ENCODE measurements at places on chromosomes 3 and 15.

DNA sequence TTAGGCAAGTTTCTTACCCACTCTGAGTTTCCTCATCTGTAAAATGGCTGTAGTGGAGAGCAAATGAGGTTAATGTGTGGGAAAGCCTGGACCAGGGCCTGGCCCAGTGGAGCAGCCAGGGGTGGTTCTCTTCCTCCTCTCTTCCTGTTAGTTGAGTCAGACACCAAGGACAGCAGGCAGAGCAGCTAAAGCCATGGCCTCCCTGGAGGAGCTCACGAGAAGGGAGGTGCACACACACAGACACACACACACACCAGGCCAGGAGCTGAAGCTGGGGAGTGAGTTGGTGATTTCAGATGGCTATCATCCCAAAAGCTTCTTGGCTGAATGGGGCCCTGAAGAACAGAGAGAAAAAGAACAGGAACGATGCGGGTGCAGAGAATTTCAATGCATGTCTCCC lies 33.2 kb upstream of the TSPAN3 start:
- H3K27ac ChIP-seq = peak overlapping the region; percentile 25
- H3K27me3 ChIP-seq = no peaks in the 10 kb centered on the region
- peaks cover 14% of the 10 kb centered on the region for H3K4me1 ChIP-seq
- no peak for DNase-seq
- no peak overlapping the region for H3K4me3 ChIP-seq

GRCh38 chr3:111070772-111071256 lies 802 bp upstream of the NECTIN3 start:
- peaks cover 25% of the 10 kb centered on the region for H3K4me1 ChIP-seq
- peak overlapping the region; percentile 90 for H3K4me3 ChIP-seq
- no peaks in the 10 kb centered on the region for H3K36me3 ChIP-seq
- no peak for DNase-seq

GRCh38 chr3:33093847-33094246 lies 3.1 kb downstream of the GLB1 start:
- H3K36me3 ChIP-seq = peaks cover 22% of the 10 kb centered on the region
- peaks cover 15% of the 10 kb centered on the region for H3K4me1 ChIP-seq
- no peak overlapping the region for H3K27ac ChIP-seq

GRCh38 chr3:156180077-156180476 lies 59.7 kb downstream of the KCNAB1 start:
- no peak for DNase-seq
- H3K36me3 ChIP-seq = no peaks in the 10 kb centered on the region
- no peaks in the 10 kb centered on the region for H3K27me3 ChIP-seq
- H3K27ac ChIP-seq = no peak overlapping the region
- H3K4me1 ChIP-seq = no peaks in the 10 kb centered on the region

GRCh38 chr3:123378409-123378915 lies 70.4 kb downstream of the ADCY5 start:
- no peaks in the 10 kb centered on the region for H3K36me3 ChIP-seq
- H3K27ac ChIP-seq = peak overlapping the region; percentile 91
- H3K4me3 ChIP-seq = no peak overlapping the region

DNA sequence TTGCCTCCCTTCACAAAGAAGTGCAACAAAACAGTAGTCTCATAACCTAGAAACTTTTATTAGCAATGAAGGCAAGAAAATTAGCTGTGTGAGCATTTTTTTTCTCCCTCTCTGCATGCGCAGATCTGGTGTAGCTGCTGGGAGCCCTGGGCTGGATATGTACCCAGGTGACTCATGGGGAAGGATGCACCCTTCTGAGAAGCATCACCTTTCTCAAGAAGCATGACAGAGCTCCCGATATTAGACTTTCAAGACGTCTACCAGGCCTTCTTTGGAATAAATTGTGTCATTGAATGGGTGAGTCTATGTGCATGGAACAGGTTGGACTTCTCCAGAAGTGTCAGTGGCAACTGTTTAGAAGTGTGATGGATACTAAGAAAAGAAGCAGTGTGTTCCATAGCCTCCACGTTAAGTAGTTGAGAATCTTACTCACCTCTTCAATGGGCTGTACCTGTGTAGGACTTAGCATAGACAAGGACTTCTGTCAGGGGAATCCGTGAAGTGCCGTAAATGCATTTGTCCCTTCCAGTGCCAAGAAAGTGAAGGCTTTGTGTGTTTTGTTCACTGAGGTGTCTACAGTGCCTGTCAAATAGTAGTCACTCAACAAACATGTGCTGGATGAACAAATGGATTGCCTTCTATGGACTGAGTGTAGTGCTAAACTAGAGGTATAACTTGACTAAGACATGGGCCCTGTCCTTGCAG lies 47.7 kb upstream of the RASGRP1 start:
- H3K27me3 ChIP-seq = no peaks in the 10 kb centered on the region
- no peaks in the 10 kb centered on the region for H3K36me3 ChIP-seq
- H3K27ac ChIP-seq = no peak overlapping the region
- no peak overlapping the region for H3K4me3 ChIP-seq
- no peak for DNase-seq

DNA sequence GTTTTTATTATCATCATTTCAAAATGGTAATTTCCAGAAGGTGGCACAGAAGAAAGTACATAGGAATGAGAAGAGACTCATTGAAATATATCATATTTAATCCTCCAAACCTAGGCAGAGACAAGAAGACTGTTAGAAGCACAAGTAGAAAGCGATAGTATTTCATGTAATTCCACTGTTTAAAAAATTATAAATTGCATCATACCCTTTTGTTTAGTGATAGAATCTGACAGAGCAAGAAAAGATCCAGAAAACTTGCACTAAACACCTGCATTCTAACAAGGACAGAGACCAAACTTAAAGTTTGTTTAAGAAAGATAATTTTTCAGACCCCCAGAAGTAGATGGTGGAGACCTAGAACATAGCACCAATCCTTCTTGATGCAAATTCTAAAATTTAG lies 56.9 kb upstream of the CD96 start:
- H3K36me3 ChIP-seq = no peaks in the 10 kb centered on the region
- no peak for DNase-seq
- no peak overlapping the region for H3K27ac ChIP-seq
- H3K4me3 ChIP-seq = no peak overlapping the region

GRCh38 chr3:195908694-195909581 lies 587 bp upstream of the TNK2 start:
- H3K27me3 ChIP-seq = no peaks in the 10 kb centered on the region
- DNase-seq = peak; percentile 35
- H3K4me1 ChIP-seq = peaks cover 4% of the 10 kb centered on the region
- peak overlapping the region; percentile 49 for H3K27ac ChIP-seq
- no peaks in the 10 kb centered on the region for H3K36me3 ChIP-seq

DNA sequence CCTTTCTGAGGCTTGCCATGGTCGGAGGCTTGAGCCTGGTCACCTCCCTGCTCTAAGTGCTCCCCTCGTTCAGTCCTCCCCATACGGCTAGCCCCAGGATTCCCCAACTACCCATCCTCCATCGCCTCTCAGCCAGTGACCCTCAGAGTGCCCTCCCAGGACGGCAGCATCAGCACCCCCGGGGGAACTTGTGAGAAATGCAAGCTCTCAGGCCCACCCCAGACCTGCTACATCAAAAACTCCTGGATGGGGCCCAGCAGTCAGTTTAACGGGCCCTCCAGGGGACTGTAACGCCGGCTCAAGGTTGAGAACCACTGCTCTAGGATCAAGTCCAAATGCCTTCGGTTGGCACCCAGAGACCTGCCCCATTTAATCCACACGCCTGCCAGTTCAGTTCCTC lies 6.9 kb downstream of the ADAMTS17 start:
- H3K36me3 ChIP-seq = no peaks in the 10 kb centered on the region
- H3K27ac ChIP-seq = no peak overlapping the region
- H3K4me1 ChIP-seq = no peaks in the 10 kb centered on the region
- no peak overlapping the region for H3K4me3 ChIP-seq
- no peak for DNase-seq

DNA sequence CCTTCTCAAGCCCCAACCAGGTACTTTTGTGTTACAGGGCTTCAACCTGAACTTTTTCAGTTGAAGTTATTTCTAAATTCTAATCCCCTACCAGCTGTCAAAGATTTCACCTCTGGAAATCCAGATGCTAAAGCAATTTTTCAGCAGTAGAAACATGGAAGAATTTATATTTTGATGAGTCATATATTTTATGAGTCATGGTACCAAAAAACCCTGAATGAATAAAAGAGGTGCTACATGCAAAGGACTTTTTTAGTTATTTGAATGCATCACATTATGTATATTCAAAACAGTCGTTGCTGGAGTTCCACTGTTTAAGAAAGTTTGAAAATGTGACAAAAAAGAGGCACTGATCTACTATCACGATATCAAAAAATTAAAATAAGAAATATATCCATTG lies 96.0 kb upstream of the ZNF385D start:
- no peaks in the 10 kb centered on the region for H3K36me3 ChIP-seq
- H3K27ac ChIP-seq = no peak overlapping the region
- DNase-seq = no peak
- H3K4me1 ChIP-seq = no peaks in the 10 kb centered on the region
- H3K27me3 ChIP-seq = no peaks in the 10 kb centered on the region

DNA sequence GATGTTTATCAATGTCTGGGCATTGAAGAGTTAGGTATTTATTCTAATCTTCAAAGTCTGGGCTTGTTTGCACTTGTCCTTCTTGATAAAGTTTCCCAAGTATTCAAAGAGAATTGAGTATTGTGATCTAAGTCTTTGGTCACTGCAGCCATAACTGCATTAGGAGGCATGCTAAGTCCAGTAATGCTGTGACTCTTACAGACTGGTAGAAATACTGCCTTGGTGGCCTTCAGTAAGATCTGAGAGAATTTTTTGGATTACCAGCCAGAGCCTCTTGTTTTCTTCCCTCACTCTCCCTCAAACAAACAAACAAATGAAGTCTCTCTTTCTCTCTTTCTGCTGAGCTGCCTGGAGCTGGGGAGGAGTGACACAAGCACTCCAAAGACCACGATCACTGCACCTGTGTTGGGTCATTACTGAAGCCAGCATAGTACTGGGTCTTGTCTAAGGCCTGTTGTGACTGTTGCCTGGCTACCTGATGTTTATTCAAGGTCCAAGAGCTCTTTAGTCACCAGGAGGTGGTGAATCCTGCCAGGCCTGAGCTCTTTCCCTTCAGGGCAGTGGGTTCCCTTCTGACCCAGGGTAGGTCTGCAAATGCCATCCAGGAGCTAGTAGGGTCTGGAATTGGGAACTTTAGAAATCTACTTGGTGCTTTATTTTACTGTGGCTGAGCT lies 14.8 kb upstream of the RBP2 start:
- H3K4me1 ChIP-seq = no peaks in the 10 kb centered on the region
- H3K27ac ChIP-seq = no peak overlapping the region
- DNase-seq = no peak

DNA sequence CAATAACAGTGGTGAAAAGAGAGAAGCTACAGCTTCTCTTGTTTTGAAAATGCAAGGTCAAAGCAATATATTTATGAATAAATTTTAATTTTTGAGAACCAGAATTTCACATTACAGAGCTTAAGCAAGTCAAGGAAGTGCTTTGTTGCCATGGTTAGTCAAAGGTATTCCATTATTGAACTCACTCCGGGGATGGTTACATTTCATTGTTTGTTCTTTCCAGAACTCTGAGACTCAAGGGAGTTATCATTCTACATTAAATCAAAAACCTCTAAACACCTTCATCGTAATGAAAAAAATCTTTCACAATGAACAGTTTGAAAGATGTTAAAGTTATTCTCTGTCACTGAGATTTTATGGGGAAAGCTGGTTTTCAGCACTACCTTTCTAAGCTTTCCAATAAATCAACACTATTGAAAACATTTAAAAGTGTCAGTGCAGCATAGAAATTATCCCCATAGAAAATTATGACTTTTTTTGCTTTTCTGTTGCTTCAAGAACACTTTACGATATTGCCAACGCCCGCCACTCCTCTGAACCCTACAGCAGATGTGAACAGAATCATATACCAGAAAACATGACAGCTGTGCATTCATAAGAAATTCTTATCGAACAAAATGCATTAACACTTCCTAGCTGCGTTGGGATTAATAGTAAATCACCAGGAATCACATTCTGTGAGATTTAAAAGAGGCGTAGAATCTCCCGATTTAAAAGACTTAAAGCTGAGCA lies 83.0 kb downstream of the OTOL1 start:
- no peak overlapping the region for H3K4me3 ChIP-seq
- H3K4me1 ChIP-seq = no peaks in the 10 kb centered on the region
- no peaks in the 10 kb centered on the region for H3K36me3 ChIP-seq
- H3K27me3 ChIP-seq = no peaks in the 10 kb centered on the region
- DNase-seq = no peak
- no peak overlapping the region for H3K27ac ChIP-seq

DNA sequence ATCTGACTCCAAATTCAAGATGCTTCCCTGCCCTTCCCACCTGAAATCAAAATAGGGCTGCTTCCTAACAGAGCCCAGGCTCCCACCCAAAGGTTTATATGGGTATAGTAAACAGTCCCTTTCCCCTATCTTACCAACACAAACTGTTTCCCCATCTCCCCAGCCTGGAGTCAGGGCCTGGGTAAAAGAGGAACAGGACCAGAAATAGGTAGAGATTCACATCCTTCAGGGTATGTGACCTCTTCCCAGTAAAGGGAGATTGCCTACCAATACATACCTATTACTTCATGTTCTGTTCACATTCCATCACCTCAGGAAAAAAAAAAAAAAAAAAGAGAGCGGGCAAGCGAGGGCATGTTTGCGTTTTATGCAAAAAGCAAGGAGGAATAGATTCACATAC lies 9.7 kb upstream of the SHF start:
- H3K4me1 ChIP-seq = no peaks in the 10 kb centered on the region
- H3K4me3 ChIP-seq = peak overlapping the region; percentile 56
- H3K36me3 ChIP-seq = no peaks in the 10 kb centered on the region
- no peaks in the 10 kb centered on the region for H3K27me3 ChIP-seq

GRCh38 chr15:65926899-65927298 lies 57.6 kb downstream of the RAB11A start:
- H3K27ac ChIP-seq = no peak overlapping the region
- H3K4me3 ChIP-seq = no peak overlapping the region
- H3K36me3 ChIP-seq = no peaks in the 10 kb centered on the region

DNA sequence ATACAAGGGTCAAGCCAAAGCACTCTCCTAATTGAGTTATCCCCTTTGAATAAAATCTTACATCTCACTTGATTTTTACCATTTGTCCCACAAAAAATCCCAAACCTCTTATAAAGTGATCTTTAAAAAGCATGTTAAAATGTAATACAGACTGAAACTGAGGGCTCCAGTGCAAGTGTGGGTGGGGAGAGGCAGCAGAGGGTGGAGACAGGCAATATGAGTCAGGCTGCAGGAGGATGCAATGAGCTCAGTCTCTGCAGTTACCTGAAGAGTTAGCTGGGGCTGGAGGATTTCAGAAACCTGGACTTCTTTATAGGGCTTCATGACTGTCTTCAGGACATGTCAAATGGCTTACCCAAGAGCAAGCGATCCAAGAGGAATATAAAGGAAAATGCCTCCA lies 14.2 kb upstream of the COLQ start:
- no peak overlapping the region for H3K4me3 ChIP-seq
- DNase-seq = no peak
- H3K27ac ChIP-seq = no peak overlapping the region
- H3K4me1 ChIP-seq = peaks cover 12% of the 10 kb centered on the region
- no peaks in the 10 kb centered on the region for H3K36me3 ChIP-seq
- no peaks in the 10 kb centered on the region for H3K27me3 ChIP-seq

Data from heart left ventricle (tissue), 16 donors.